SK-N-SH treated with all-trans-retinoic acid at 6 μM for 48 hours (cell line): ENCODE measurements at places on chromosomes 12 and 14.

GRCh38 chr12:80325167-80325959 lies 118.7 kb upstream of the PTPRQ start:
- no peak for ATAC-seq

DNA sequence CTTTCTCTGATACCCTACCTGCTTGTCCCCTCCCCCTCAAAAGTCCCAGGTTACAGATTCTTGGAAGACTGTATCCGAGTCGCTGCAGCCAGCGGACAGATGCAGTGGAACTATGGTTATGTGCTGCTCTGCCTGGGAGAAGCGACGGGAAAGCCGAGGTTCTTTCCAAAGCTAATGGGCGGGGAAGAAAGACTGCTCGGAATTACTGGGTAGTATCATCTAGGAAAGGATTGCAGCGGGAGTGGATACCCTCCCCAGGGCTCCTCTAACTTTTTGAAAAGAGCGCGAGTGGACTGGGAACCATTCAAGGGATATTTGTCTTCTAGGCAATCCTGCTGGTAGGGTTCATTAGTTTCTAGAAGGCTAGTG lies 1.4 kb downstream of the PTHLH start:
- ATAC-seq, result no peak

- ATAC-seq, result no peak
Observed at GRCh38 chr12:58819985-58820384, 100.3 kb downstream of the LRIG3 start.

DNA sequence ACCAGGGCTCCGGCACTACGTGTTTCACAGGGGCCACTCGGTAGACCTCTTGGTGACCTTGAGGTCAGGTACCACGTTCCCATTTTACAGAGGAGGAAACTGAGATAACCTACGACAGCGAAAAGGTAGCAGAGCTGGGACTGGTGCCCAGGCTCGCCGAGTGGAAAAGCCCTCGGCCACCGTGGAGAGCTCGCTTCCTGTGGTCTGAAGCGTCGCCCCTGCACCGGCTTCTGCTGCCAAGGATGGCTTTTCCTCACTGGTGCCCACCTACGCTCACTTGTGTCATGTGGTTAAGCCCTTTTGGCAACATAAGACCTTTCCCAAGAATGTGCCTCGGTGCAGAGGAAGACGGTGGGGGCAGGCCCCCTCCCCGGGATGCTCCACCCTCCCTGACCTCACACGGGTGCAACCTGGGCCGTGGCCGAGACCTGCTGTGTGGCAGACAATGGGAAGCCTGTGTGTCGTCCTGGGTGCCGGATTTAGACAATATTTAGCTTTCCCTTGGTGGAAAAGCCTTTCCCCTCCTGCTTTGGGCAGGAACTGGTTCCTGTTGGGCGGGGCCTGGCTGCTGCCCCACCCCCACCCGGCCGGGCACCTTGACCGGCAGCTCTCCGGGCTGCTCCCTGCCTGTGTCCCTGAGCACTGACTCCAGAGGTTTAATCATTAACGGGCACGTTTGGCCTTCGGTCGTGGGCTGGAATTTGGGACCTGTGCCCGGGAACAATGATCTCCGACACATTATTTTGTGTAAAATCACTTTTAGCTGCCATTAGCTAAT lies 32.4 kb upstream of the PPP1R13B start:
- no peak; the same call in 2 of the 3 replicates for ATAC-seq

GRCh38 chr12:15712823-15713660 lies 76.1 kb downstream of the EPS8 start:
- no peak for ATAC-seq

- no peak for ATAC-seq
Observed at GRCh38 chr12:16962889-16963288, 356.9 kb upstream of the LMO3 start.

- ATAC-seq, result no peak
Observed at GRCh38 chr14:77094672-77095284, 3.3 kb upstream of the CIPC start.

GRCh38 chr12:121034616-121035305 lies 4.3 kb downstream of the OASL start:
- ATAC-seq, result no peak

- ATAC-seq, result peak; percentile 54; the same call in 2 of the 3 replicates
Observed at GRCh38 chr12:22856178-22856577, 231.2 kb downstream of the ETNK1 start.

DNA sequence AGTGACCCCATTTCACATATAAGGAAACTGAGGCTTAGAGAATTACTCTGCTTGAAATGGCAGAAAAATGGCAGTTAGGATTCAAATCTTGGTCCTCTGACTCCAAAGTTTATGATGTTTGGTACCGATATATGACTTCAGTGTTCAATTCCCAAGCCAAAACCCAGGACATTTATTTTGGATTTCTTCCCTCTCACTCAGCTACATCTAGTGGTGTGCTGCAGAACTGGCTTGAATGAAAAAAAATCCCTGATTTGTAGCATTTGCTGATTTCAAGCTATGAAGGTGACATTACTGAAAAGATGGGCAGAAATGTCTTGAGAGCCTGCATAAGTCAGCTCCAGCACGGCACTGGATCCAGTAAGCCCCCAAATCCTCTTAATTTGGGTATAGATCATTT lies 106.4 kb downstream of the EFCAB11 start:
- no peak for ATAC-seq
